ENCODE measurements at places on chromosomes 12 and 14. TPM values are rescaled to one million over a fixed set of nuclear protein-coding genes. Genes with fewer than 3 reads are reported as not detected.

Gene MAP3K9
- total RNA-seq, result 30.8 TPM

DNA sequence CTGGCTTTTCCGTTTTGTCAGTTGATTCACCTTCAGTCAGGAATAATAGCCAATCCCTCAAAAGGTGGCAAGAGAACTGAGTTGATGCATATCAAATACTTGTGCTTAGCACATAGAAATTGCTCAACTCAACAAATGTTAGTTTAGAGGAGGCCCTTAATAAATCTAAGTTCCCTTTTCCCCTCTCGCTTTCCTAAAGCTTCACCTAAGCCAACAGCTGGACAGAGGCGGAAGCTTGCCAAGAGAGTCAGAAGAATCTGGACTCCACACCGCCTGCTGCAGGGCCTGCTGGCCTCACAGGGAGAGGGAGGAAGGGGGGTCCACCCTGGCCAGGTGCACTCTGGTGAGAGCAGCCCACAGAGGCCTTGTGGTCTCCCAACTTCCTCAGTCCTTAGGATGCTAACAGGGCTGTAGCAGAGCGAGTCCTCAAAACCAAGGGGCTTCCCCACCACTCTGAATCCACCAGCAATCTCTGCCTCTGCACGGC, 213.1 kb downstream of the CHST11 start:
- no peak for DNase-seq

Gene CD163
- total RNA-seq, result 0.04 TPM

DNA sequence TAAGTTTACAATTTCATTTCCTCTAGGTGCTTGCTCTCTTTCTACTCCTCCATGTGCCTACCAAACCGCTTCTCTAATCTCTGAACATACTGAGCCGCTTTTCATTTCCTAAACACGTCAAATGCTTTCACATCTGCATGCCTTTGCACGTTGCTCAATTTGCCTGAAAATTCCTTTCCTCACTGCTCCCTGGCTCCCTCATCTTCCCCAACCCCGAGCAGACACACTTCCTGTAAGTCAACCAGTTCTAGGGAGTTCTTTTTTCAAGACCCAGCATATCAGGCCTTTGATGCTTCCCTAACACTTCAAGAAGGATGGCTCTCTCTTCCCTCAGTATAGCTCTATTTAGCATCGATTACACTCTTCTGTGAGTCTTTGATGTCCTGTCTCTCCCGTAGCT, 50.3 kb downstream of the LMO3 start:
- peak; percentile 60 for DNase-seq

GRCh38 chr14:20611277-20611676, 20.1 kb upstream of the RNASE12 start:
- DNase-seq, result no peak

DNA sequence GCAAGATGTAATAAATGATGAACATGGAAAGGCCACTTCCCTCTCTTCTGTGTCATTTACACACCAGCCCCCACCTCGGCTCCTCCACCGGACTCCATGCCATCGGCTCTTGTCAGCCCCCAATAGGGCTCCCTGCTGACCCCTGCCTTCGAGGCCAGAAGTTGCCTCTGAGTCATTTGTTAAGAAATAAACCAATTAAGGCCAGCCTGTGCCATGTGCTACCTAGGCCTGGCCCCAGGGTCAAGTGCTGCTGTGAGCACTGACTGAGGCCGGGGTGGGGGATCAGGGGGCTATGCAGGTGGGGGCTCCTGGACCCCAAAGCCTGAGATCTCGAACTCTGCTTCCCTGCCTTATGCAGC, 53.2 kb downstream of the TESC start:
- DNase-seq, result peak; percentile 56

DNA sequence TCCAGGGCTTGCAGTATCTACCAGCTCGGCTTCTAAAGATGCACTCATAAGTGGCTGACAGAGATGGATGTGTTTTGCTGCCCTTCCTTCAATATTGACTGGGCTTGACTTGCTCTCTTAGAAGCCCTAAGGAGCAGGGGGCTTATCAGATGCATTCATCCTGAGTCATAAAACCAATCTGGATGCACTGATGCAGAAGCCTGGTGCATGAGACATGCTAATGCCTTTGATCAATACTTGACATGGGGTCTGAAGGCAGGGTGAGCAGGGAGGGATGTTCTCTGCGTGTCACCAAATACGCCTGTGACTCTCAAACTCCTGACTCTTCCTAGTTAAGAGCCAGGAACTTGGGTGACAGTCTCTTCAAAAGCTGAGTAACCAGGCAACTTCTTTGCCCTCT, 77.8 kb upstream of the HSPB8 start:
- DNase-seq, result no peak

DNA sequence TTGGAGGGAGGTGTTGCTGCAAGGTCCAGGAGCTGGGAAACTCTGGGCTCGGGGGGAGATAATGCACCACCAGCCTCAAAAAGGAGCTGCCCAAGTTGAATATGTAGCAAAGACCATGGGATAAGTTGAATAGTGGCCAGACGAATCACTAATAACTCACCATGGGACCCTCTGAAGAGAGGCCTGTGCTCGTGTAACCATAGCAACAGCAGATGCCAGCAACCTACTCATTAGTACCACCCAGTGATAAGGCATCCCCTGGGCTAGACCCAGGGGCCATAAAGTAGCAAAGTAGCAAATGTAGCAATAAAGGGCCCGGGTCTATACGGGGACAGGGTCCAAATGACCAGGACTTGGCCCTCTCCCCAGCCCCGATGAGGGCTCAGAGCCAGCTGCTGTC, 328.0 kb downstream of the DPF3 start:
- DNase-seq, result no peak

Gene MARS1
- total RNA-seq, result 266 TPM

Gene ATP2B1
- total RNA-seq, result 20.4 TPM

GRCh38 chr12:76042147-76042546, 10.6 kb upstream of the PHLDA1 start:
- DNase-seq, result no peak

GRCh38 chr14:39382463-39382862, 49.8 kb downstream of the FBXO33 start:
- no peak for DNase-seq

Gene SMAGP
- total RNA-seq, result 8.2 TPM

- peak; percentile 43 for DNase-seq
Measured at GRCh38 chr14:76953311-76953945, 75.1 kb downstream of the IRF2BPL start.

DNA sequence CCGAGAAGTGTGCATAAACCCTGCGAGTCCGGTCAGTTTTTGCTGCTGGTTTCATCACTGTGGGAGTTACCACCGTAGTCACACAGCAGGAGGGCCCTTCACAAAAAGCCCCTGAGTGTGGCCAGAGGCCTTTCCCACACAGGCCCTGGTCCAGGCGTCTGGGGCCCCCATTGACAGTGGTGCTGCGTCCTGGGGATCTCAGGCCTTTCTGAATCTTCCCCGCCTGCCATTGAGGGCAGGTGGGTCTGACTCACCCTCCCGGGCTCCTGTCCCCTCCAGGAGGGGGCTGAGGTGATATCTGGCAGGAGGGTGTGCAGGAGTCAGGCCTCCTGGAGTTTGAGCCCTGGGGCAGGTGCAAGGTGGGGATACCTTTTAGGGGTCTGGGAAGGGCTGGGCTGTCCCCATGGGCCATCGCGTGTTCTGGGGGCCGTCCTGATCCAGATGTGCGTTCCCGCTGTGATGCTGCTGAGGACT, 358.5 kb downstream of the TMEM121 start:
- no peak for DNase-seq

- no peak for DNase-seq
Measured at GRCh38 chr12:22541496-22542155, 2.7 kb downstream of the C2CD5 start.

Gene SYCP3
- 0.07 TPM for total RNA-seq

Gene SOX5
- 2.1 TPM for total RNA-seq

Gene PTHLH
- total RNA-seq, result not detected

- peak; percentile 91 for DNase-seq
Measured at GRCh38 chr14:60317609-60318008, 68.6 kb downstream of the PPM1A start.

GRCh38 chr12:51507178-51507577, 82.5 kb downstream of the SLC4A8 start:
- DNase-seq, result no peak

DNA sequence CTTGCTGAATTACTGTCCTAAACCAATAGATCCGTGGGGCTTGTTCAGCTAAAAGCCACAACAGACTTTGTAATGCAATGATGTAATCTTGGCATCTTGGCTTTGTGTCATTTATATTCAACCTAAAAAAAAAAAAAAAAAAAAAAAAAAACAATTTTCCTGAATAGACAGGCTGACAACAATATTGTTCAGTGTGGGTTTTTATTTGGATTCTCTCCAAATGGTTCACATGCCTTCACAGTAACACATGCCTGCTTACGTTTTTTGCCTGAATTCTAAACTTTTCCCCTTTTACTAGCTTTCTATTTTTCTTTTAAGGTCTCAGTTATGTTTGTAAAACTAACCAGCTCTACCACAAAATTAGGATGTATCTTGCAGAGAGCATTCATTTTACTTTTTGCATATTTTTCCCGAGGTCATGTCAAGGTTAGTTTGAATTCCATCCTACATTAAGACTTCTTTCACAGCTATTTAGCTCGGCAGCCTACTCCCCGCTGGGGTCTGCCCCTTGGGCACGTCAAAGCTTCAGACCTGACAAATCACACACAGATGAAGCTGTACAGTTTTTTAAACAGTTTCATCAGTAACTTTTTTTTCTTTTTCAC, 213.7 kb upstream of the NPAS3 start:
- peak; percentile 15 for DNase-seq

Gene CNTN1
- 27.0 TPM for total RNA-seq

Gene VTI1B
- 44.7 TPM for total RNA-seq

Gene CHGA
- 20.9 TPM for total RNA-seq

DNA sequence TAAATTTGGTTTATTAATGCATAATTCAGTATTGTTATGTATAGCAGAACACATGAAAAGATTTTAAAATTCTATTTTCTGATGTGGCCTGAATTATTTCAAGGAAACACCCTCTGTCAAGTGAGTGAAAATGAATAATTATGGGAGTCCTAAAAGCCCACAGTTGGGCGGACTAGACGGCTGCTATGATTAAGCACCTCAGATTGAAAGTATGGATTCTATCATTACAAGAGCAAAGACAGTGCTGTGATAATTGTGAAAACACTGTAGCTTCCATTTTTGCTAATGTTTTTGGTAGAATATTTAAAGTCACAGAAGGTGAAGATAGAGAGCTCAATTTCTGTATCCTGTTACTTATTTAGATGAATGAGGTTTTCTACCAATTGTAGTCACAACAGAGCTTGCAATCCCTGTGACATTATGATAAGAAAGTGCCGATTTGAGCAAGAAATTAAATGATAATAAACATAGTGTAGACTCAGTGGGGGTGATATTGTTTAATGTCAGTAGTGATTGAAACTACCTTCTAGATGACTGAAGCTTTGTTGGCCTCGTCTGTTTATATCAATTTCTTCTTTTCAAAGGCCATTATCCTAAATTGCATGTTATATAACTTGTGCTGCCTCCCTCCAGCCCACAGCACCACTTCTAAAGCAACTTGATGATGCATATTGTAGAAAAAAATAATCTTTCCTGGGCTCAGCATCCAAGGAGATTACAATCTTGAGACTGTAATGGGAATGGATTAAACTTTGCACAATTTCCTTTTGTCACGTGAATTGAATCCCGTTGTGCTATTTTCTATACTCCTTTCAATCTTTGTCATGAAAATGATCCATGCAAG, 359.8 kb downstream of the BTG1 start:
- DNase-seq, result no peak

Gene FOS
- 39.7 TPM for total RNA-seq

Gene MED6
- 49.4 TPM for total RNA-seq

DNA sequence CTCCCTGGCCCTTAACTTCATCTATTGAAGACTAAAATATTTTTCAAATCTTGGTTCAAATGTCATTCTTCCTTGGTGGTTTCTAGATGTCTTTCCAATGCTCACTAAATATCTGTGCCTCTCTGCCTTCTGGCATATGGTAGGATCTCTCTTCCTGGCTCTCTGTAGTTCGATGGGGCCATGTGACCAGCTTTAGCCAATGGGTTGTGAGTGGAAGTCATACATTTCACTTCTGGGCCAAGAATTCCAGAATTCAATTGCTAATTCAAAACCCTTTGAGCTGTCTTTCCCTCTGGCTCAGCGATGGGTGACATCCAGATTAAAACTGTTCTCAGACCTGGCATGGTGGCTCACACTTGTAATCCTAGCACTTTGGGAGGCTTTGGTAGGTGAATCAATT, 25.8 kb upstream of the CTDSP2 start:
- no peak for DNase-seq

DNA sequence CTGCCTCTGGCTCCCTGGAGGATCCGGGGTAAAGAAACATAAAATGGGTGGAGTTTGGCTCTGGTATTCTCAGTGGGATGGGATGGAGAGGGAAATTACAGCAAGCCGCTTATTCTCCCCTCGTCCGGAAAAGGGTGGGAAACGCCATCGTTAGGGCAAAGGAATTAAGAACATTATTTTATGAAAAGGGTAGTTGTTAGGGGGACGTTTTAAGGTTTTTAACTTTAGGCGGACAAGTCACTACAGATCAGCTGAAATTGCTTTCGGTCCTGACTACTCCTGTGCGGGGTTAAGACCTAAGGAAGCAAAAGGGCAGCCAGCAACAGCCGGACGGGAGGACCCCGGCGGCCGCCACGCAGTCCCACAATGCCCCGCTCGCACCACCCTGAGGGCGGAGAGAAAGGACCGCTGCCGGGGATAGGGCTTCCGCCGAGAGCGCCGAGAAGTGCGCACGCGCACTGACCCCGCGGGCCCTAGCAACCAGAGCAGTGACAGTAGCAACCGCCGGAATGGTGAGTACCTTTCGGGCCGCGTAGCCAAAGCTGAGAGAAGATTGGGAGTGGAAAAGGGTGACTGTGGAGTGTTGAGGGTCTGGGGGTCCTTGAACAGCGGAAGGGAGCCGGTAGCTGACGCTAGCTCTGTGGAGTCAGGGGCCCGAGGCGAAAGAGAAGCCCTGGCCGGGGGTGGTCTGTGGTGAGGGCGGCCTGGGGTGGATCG, at the start of gene DNAL1:
Gene DNAL1 (plus strand): TSS at position 456 of the 717 bp plus-strand sequence. CDS start 54 bp downstream, at position 510.
- DNase-seq, result peak; percentile 95

Gene ACSS3
- 28.9 TPM for total RNA-seq

Gene ZNF26
- total RNA-seq, result 18.9 TPM

DNA sequence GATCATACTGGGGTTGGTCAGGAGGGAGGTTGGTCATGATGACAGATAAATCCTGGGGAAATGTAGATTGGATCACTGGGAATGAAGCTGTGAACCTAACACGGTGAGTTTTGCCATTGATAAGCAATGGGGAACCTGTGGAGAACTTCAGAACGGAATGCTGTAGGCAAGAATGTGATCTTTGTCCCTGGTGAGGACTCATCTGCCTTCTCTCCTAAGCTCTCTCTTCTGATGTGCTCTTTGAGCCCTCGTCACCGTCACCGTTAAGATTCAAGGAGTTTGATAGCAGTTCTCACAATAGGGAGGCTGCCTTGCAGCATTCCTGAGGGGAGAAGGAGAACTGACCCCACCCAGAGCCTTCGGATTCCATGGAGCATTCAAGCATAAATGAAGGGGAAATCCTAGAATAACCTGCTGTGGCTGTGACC, 217.6 kb downstream of the ANO6 start:
- DNase-seq, result peak; percentile 92

All from GM23338 (cell line).